NCI-H2081 (cell line): ENCODE measurements at places on chromosomes 13 and 19.

GRCh38 chr19:9009935-9010651 lies at the start of gene MUC16:
MUC16 (minus strand) TSS chr19:9010409.
- no peak for DNase-seq

DNA sequence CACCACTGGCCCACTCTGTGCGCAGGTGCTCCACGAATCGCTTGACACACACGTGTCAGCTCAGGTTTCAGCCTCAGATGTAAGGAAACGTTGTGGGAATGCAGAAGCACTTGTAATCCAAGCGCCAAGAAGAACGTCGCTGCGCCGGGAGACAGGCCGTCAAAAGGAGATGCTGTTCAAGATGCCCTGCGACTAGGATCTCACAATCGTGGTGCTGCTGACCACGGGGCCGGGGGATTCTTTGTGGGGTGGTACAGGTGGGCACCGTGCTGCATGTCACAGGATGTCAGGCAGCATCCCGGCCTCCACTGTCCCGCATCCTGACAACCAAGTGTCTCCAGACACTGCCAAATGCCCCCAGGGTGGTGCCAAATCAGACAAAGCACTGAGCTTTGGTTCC lies 16.9 kb upstream of the SIGLEC11 start:
- no peak for DNase-seq

GRCh38 chr19:46206176-46206575 lies 23.4 kb upstream of the IGFL1 start:
- no peak for DNase-seq

GRCh38 chr19:6060600-6061375 lies 49.5 kb downstream of the RFX2 start:
- DNase-seq = no peak

DNA sequence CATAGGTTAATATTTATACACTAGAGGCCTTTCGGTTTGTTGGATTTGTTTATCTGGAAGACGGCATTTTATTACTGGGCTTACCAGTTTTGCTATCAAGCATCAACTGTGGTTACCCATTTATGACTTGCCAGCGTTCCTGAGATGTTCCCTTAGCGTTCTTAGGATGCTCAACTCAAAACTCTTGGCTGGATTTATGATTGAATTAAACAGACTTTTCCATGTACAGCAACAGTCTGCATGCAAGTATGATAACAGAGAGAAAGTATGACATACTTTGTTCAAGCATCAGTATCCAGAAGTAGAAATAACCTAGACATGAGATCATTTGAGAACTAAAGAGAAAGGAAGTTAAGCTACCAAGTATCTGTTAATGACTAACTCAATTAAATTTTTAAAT lies 29.9 kb upstream of the RNF113B start:
- DNase-seq = no peak

- DNase-seq = no peak
Observed at GRCh38 chr19:38564981-38565690, 52.6 kb downstream of the MAP4K1 start.

DNA sequence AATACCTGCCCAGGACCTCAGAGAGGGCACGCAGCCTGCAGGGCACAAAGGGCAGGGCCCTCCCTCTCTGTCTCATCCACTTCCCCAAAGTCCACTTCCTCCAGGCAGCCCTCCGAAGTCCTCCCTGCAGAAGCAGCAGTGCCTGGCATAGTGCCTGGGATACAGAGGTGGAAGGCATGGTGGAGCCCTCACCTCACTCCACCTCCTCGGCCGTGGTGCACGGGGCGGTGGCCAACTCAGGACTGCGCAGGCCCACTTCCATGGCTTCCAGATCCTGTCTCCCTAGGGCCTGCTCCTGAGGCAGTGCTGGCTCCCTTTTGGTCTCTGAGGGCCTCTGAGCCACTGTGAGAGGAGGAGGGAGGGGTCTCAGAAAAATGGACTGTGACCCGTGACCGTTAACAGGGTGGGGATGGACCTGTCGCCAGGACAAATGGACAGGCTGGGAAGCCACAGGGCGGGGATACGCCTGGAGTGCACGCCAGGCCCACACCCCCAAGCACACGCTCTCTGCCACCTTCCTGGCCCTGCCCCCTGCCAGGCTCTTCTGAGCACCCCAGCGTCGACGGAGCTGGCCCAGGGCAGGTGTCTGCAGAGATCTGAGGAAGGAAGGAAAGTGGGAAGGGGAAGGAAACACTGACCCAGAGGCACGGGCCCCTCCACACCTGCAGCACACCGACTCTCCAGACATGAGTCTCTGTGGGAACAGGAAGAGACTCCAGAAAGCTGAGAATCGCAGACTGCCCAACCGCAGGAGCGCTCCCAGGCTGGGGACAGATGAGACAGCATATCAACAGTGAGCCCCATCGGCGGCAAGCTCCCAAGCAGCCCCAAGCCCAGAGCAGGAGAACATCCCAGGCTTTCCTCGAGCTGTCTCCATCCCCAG lies 8.4 kb downstream of the REXO1 start:
- DNase-seq = no peak

GRCh38 chr13:98147521-98147920 lies 4.6 kb downstream of the FARP1 start:
- DNase-seq = no peak

DNA sequence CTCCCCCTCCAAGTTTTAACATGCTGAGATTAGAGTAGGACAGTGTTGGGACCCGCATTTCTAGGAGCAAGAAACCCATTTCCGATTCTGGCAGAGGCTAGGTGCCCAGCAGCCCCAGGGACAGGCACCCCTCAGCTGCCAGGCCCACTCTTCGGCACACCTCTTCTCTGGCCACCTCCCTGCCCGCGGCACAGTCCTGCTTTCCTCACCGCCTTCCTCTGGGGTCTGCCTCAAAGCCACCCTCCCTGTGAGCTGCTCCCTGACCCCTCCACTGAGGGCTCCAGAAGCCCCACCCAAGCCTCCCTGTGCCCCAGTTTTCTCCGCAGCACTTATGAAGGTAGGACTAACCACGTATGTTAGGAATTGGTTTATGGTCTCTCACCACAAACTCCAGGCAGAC lies 79.9 kb downstream of the STK24 start:
- no peak for DNase-seq

DNA sequence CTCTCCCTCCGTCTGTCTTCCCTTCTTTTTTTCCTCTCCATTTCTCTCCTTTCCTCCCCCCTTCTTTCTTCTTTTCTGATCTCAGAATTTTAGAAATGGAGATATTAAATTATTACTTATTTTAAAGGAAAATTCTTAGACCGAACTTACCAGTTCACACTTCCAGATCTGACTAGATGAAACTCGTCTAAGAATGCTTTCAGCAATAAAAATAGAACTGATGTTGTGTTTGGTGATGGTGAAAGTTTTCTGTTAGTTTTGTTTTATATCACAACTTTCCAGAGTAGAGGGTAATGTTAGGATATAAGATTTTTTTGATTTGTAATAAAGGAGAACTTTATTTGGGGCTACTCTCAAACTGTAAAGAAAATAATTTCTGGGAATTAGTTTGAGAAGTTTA lies 29.9 kb downstream of the UCHL3 start:
- DNase-seq = no peak

GRCh38 chr13:92122186-92122853 lies 723.9 kb downstream of the GPC5 start:
- no peak for DNase-seq

DNA sequence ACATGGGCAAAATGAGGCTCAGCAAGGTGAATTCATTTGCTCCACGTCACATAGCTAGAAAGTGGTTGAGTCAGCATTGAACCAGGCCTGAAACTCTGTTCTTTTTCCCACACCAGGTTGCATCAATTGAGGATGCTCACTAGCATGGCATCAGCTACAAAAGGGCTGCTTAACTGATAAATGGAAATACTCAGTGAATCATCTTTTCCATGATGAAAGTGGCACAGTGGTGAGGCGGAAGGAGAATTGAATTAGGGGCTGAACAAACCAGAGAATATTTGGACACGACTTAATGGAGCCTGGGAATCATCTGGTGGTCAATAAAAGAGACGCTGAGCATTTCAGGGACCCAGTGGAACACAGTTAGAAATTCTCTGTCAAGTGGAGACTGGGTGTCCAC lies 320.1 kb upstream of the MAB21L1 start:
- DNase-seq = no peak

DNA sequence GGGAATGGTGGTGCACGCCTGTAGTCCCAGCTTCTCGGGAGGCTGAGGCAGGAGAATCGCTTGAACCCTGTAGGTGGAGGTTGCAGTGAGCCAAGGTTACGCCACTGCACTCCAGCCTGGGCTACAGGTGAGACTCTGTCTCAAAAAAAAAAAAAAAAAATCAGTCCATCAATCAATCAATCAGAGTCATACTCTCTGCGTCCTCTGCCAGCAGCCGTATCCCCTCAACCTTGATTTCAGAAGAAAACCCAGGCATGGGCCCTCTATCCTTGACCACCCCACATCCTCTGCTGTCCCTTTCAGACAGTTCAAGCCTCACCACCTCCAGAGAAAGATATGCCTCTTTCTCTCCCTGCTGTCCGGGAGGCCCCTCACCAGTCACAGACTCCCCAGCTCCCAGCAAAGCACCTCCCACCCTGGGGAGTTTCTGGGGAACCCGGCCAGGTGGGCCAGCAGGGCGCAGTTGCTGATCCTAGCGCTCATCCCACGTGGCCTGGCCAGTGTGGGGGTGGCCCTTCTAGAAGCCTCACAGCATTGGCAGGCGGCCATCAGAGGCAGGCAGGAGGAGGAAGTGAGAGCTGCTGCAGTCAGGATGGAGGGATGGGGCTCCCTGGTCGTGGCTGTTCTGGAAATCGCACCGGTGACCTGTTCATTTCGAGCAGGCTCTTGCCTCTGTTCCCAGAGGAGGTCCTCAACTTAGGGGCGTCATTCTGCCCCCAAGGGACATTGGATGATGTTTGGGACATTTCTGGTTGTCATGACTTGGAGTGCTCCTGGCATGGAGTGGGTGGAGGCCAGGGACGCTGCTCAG lies 10.2 kb upstream of the JSRP1 start:
- no peak for DNase-seq

DNA sequence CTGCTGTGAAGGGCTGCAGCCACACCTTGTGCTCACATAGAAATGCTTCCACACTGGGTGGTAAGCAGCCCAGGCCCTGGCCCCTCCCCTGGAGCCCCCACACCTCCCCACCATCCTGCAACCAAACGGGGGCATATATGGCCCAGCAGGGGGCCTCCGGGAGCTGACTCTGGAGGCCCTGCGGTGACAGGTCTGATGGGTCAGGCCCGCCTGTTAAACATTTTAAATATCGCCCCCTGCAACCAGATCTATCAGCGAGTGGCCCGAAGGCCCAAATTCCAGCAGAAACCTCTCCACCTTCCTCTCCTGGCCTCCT lies 48.0 kb upstream of the KATNAL1 start:
- DNase-seq = no peak

- DNase-seq = no peak
Observed at GRCh38 chr13:101614491-101614890, 162.0 kb downstream of the ITGBL1 start.

GRCh38 chr13:76799696-76800095 lies 86.5 kb downstream of the KCTD12 start:
- DNase-seq = peak; percentile 38

DNA sequence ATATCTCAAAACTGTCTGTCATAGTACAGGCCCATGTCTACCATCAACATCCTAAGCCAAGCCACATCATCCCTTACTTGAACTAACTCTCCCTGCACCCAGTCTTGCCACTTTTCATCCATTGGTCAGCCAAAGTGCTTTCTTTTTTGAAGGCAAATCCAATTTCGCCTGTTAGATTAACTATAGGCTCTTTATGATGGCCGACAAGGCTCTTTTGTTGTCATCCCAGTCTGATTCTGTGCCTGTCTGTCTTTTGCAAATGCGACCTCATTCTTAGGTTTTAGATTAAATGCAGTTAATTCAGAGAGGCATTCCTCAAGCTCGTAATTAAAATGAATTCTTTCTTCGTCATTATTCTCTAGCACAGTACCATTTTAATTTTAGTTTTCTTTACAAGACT lies 148.3 kb downstream of the HS6ST3 start:
- no peak for DNase-seq

- no peak for DNase-seq
Observed at GRCh38 chr19:15276620-15277215, 44.5 kb upstream of the EPHX3 start.

DNA sequence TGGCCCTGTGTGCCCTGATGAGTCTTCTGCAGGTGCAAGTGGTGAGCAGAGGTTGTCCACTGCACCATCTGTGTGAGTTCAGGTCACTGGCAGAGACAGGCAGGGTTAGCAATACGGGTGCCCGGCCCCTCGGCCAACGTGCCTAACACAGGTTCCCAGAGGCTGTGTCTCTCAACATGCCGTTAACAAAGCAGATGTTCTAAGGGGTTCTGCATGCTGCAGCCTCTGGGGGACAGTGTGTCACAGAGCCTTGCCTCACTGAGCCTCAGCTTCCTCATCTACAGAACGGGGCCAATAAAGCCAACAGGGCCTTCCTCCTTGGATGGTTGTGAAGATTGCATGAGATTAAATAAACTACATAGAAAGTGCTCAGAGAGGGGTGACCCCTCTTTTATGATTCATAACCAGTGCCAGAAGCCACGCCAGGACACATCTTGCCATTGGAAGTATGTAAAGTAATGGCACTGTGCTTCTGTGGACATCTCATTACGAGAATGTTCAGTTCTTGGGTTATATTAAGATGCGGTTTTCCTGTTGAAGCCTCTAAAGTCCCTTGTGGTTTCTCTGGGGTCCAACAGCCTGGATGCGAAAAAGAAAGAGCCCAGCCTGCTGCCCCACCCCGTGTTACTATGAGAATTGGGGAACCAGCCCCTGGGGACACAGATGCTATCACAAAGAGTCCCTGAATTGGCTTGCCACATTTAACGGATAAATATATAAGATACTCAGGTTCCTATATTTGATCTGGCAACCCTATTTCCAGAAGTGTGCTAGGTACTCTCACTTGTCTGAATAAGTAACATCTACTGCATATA lies 11.2 kb upstream of the ARHGEF18 start:
- no peak for DNase-seq

DNA sequence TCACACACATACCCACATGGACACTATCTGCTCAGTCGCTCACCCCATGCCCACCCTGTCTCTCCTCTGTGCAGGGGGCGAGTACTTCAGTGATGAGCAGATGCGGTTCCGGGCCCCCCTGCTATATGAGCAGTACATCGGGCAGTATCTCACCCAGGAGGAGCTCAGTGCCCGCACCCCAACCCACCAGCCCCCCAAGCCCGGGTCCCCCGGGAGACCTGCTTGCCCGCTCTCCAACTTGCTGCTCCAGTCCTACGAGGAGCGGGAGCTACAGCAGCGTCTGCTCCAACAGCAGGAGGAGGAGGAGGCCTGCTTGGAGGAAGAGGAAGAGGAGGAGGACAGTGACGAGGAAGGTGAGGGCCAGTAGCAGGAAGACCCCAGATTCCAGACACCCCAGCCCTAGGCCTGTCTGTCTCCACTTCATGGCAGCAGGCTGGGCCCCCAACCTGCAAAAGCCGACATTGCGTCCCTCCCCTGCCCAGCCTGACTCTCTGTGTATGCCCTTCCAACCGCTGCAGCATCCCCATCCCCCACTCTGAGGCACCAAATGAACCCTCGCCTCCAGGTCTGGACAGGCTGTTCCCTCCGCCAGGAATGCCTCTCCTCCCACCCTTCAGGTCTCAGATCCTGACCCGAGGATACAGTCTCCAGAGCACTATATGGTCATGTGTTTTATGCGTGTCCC lies 9.7 kb downstream of the CCDC97 start:
- DNase-seq = no peak

GRCh38 chr19:34327851-34328250 lies 37.1 kb upstream of the GPI start:
- DNase-seq = no peak

GRCh38 chr13:51955816-51956603 lies 55.2 kb downstream of the ATP7B start:
- no peak for DNase-seq
